ENCODE measurements at places on chromosomes 7 and 10.

DNA sequence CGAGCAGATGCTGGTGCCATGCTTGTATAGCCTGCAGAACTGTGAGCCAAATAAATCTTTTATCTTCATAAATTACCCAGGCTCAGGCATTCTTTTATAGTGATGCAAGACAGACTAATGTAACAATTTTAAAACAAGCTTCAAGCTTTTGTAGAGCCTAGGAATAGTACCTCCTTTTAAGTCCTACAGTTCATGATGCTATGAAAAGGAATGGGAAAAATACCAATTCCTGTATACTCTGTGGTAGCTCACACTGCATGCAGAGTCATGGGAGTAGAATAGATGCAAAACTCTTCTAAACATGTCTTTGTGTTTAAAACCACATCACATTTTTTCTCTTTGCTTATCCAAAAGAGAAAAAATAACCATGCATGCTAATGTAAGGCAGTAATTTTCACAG, 66.6 kb upstream of the WNT16 start:
- no peak overlapping the region for H3K27ac ChIP-seq
- H3K4me3 ChIP-seq = no peak overlapping the region
- no peaks in the 10 kb centered on the region for H3K36me3 ChIP-seq
- H3K4me1 ChIP-seq = no peaks in the 10 kb centered on the region
- no peaks in the 10 kb centered on the region for H3K27me3 ChIP-seq
- DNase-seq = no peak

DNA sequence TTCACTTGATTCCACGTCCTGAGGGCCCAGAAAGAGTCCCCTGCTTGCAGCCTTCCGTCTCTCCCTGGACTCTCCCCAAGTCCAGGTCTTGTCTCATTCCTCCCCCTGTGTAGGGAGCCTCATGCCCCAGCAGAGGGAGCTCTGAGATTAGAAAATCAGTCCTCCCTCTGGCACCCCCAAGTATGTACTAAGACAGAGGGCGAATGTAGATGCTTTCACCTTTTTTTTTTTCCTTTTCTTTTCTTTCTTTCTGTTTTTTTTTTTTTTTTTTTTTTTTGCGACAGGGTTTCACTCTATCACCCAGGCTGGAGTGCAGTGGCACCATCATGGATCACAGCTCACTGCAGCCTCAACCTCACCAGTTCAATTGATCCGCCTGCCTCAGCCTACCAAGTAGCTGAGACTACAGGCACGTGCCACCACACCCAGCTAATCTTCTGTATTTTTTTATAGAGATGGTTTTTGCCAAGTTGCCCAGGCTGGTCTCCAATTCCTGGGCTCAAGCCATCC, 10.3 kb downstream of the SFXN3 start:
- DNase-seq = peak; percentile 84
- no peak overlapping the region for H3K27ac ChIP-seq
- no peak overlapping the region for H3K4me3 ChIP-seq
- H3K4me1 ChIP-seq = peaks cover 29% of the 10 kb centered on the region

- H3K27me3 ChIP-seq = no peaks in the 10 kb centered on the region
- H3K27ac ChIP-seq = no peak overlapping the region
- no peak for DNase-seq
Measured at GRCh38 chr10:26911811-26912461, 51.2 kb upstream of the ABI1 start.

GRCh38 chr10:80140251-80140650, 7.7 kb downstream of the PLAC9 start:
- H3K36me3 ChIP-seq = no peaks in the 10 kb centered on the region
- peak overlapping the region; percentile 80 for H3K27ac ChIP-seq
- peaks cover 15% of the 10 kb centered on the region for H3K4me1 ChIP-seq
- no peak overlapping the region for H3K4me3 ChIP-seq
- peaks cover 49% of the 10 kb centered on the region for H3K27me3 ChIP-seq

DNA sequence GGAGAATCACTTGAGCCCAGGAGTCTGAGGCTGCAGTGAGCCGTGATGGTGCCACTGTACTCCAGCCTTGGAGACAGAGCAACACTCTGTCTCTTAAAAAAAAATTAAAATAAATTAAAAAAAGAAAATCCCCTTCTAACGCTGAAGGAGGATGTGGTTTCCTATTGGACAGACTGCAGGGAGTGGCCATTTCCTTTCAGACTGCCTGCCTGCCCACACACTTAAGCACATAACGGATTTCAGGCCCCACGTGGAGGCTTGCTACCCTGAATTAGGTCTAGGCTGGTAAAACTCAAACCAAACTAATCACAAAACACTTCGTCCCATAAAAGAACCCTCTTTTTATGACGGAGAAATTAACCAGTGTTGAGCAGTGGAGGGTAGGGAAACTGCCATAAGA, 34.0 kb downstream of the GATA3 start:
- DNase-seq = peak; percentile 68
- H3K27me3 ChIP-seq = peaks cover 4% of the 10 kb centered on the region
- H3K27ac ChIP-seq = peak overlapping the region; percentile 81
- peaks cover 6% of the 10 kb centered on the region for H3K36me3 ChIP-seq
- peaks cover 35% of the 10 kb centered on the region for H3K4me1 ChIP-seq

Measured in activated naive CD4-positive, alpha-beta T cell treated with anti-CD3 and anti-CD28 coated beads, Interleukin-2, amount 10 ng/mL, durations not matched to agents 7 days and 5 days (primary cell).